ENCODE measurements at places on chromosomes 2 and 18.

GRCh38 chr2:119707117-119708087 is 28.4 kb downstream of the TMEM177 start:
- DNase-seq, result no peak

DNA sequence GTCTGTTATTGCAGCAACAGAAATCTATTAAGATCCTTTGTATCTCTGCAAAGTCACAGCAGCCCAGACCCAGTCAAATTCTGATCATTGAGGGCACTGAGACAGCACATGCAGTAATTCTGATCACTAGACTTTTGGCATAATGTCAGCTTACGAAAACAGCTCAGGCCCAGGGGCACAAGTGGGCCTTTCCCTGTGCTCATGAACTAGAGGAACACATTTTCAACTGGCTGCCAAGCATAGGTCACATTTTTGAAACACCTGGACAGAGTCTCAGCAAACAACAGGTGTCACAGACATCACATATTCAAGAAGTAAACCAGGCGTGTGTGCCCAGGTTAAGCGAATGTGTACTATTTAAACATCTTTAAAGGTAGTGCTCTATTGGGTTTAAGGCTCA is 13.7 kb downstream of the DOCK10 start:
- no peak for DNase-seq

GRCh38 chr2:46306988-46307655 is 9.9 kb downstream of the EPAS1 start:
- no peak for DNase-seq

- DNase-seq, result peak; percentile 8
These were observed 112.2 kb downstream of the ZNF385B start for GRCh38 chr2:179749210-179749609.

GRCh38 chr18:79070486-79070885 is 1.3 kb downstream of the ATP9B start:
- no peak for DNase-seq

GRCh38 chr2:27627963-27628766 is 647 bp downstream of the CCDC121 start:
- peak; percentile 94 for DNase-seq

GRCh38 chr2:46377101-46377581 is 79.9 kb downstream of the EPAS1 start:
- DNase-seq, result no peak

GRCh38 chr2:213091765-213092164 is 59.6 kb downstream of the IKZF2 start:
- no peak for DNase-seq

GRCh38 chr2:224576088-224576715 is 9.0 kb downstream of the CUL3 start:
- DNase-seq, result no peak

DNA sequence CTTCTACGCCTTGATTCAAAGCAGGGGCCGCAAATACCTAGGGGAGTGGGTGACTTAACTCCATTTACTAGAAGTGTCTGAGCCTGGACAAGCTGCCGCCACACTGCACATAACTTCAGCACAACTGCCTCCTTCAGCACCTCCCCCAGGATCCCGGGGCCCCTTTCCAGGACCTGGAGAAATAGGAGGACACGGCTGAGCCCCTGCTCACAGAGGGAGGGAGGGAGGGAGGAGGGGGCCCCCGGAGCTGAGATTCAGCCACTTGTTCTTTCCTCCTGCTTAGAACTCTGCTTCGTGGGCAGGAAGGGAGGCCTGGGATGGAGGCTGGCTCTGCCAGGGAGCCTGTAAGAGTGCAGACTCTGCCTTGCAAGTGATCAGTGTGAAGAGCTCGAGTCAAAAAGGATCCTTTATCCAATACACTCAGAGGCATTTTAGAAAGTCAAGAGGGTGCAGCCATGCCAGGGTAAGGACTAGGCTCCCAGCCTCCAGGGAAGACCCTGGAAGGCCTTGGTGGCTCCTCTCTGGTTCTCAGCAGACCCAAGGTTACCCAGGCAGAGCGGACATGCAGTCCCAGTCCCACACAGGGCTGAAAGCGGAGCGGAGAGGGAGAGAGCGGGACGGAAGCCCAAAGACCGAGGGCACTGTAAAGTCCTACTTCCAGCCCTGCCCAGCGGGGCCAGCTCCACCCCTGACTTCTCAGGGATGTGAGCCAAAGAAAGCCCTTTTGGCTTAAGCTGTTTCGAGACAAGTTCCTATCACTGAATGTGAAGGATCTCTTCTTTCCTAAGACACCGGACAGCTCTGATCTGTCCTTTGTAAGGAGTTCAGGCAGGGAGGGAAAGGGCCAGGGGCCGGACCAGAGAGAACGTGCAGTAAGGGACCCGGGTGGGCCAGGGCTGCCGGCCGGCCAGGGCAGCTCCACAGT is 8.6 kb upstream of the ARMC9 start:
- DNase-seq, result no peak

- no peak for DNase-seq
These were observed 18.7 kb downstream of the ITPRID2 start for GRCh38 chr2:181910028-181910831.

DNA sequence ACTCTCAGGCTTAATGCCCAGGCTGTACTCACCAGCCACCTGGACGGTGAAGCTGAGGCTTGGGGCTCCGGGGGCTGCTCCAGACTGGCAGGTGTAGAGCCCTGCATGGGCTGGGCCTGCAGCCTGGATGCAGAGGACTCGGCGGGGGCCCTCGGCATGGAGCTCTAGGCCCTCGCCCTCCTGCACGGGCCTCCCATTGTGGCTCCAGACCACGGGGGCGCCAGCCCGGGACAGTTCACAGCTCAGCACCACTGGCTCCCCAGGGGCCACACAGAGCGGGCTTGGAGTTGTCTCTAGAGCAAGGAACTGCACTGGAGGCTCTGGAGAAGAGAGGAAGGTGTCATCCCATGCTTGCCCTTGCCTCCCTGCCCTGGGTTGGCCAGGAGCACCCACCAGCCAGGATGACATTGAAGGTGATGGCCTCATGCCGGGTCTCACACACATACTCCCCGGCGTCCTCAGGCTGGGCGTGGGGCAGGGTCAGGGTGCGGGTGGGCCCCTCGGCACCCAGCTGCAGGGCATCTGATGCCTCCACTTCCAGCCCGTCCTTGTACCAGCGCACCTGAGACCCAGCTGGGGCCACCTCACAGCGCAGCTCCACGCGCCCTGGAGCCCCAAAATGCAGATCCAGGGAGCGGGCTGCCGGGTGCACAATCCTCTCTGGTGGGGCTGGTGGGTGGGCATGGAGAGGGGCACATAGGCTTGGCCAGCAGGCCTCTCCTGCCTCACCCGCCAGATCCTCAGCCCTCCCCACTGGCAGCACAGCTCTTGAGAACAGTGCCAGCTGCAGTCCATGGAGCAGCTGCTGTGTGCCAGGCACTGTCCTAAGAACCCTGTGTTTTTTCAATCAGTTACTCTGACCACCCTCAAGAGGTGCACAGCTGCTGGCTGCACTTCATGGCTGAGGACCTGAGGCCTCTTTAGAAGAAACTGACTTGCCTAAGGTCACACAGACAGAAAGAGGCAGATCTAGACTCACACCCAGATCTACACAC is 13.3 kb downstream of the OBSL1 start:
- DNase-seq, result no peak

DNA sequence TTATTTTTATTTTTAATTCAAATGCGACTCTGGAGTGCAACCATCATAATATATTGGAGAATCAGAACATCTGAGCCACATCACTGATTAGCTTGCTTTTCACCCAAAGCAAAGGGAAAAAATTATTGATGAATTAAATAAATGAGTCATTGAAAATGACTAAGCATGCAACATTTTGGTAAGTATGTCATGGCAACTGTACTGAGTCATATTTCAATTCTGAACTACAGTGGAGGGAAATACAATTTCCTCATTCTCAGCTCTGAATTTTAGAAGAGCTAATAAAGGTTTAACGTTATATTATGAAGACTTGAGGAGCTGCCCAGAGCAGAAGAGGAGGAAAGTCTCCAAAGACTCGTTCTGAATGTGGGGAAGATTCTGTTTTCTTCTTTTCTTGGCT is 89.6 kb upstream of the CCDC68 start:
- no peak for DNase-seq

- no peak for DNase-seq
These were observed 372.7 kb downstream of the FBXO15 start for GRCh38 chr18:73774811-73775509.

- DNase-seq, result no peak
These were observed at the start of gene ZBTB7C for GRCh38 chr18:48408727-48409590. ZBTB7C (minus strand) TSS chr18:48409383.

DNA sequence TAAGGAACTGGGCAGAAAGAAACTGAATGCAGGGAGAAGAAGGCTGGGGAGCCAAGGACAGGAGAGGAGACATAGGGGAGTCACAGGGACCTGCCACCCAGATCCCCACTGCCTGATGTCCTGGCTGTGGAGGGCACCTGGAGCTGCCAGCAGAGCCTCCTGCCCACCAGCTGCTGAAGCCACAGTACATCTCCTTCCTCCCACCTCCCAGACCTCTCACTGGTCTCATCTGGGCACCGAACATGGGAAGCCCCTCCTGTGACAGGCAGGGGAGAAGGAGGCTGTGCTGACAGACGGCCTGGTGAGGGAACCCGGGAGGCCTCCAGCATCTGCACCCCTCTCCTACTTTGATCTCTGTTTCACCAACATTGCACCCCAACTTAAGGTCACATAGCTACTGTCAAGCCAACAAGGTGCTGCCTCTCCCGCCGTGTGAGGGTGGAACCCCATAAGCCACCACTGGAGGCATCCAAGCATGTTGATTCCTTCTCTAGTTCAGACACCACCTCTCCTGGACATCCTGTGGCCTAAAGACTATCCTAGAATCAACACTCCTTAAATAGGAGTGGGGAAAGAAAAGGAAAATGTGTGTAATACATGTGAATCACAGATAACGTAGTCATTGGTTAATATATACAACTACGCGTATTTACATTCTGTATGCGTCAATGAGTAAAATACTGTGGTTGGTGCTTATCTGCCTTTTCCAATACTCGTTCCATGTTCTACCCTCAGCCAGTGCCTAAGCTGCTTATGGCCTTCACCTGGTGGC is 3.5 kb upstream of the RNPEPL1 start:
- DNase-seq, result no peak

GRCh38 chr2:240506406-240507059 is 51.3 kb downstream of the ANKMY1 start:
- DNase-seq, result no peak

- no peak for DNase-seq
These were observed 877.6 kb downstream of the SLC4A3 start for GRCh38 chr2:220504938-220505503.

DNA sequence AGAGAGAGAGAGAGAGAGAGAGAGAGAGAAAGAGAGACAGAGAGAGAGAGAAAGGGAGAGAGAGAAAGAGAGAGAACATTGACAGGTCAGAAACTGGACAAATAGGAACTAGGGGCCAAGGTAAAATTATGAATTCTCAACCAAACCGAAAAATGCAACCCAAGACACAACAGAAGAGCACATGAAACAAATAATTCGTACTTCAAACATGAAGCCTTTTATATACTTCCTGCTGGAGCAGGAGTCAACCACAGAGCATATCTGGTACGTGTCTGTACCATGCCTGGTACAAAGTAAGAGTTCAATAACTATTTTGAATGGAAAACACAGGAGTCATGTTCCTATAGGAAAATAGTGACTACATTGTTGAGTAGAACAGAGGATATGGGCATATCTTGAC is 6.5 kb upstream of the VPS54 start:
- no peak for DNase-seq

DNA sequence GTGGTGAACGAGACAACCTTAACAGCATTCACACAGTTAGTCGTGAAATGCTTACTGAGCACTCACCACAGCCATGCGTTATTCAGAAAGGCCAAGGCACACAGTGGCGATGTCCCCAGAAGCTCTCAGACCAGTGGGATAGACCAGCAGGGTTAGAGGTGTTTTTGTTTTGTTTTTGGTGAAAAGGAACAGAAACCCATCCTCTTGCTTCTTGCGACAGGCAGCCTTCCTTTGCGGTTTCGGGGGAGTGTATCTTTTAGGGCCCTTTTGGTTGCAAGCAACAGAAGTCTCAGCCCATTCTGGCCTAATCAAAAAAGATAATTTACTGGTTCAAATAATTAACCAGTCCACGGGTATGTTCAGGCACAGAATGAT is 4.7 kb downstream of the GNLY start:
- DNase-seq, result no peak

DNA sequence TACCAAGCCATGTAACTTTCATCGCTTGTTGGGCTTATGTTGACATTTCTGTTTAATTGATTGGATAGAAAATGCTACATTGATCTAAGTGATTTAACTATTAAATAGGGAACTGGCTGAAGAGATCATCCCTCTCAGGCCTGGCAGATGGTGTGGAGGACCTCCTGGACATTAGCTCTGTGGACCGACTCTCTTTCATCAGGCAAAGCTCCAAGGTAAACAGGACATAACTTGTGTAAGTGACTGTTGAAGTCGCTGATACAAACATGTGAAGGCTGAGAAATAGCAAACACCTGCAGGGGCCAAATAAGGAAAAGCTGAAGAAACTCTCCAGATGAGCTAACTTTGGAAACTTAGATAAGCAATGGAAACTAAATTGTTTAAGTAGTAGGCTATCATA is 68.8 kb downstream of the UNC80 start:
- DNase-seq, result no peak

All from non-pigmented ciliary epithelial cell (primary cell).